Stimulated activated CD4-positive, alpha-beta T cell treated with anti-CD3 and anti-CD28 coated beads, TNF-alpha, amount 100 ng/mL, for 4 hours (primary cell): ENCODE measurements at places on chromosomes 6 and 20.

- no peak for DNase-seq
Observed at GRCh38 chr6:110408901-110409300, 6.5 kb downstream of the DDO start.

DNA sequence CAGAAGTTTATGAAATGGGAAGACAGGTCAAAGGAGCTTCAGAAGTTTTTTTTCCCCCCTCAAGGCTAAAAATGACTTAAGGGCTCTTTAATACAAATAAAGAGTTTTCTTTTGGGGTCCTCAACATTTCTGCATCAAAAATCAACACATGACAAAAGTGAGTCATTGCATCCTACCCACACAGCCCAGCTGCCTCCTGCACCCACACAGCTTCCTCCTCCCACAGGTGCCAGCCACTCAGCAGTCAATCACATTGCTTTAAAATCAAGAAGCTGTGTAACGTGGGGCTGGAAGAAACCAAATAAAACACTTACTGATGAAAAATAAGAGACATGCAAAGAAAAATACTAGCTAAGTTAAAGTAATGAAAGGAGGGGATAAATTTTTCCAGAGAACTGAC, 68.5 kb downstream of the MAP3K5 start:
- peak; percentile 45 for DNase-seq

DNA sequence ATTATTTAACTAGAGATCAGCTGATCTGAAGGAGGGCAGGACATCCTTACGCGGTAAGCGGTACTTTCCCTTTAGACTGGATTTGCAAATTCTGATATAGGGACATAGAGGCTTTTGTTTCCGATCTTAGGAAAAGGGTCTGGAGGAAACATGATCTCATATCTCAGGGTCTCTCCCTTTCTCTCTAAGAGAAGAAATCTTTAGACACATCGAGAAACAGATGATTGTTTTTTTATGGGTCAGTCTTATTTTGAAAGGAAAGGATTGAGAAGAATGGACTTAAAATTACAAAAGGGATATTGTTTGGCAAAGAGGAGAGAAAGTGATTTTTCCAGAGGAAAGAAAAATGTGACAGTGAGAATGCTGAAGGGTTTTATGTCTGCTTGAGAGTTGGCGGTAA, 83.9 kb upstream of the OGFRL1 start:
- DNase-seq, result no peak

DNA sequence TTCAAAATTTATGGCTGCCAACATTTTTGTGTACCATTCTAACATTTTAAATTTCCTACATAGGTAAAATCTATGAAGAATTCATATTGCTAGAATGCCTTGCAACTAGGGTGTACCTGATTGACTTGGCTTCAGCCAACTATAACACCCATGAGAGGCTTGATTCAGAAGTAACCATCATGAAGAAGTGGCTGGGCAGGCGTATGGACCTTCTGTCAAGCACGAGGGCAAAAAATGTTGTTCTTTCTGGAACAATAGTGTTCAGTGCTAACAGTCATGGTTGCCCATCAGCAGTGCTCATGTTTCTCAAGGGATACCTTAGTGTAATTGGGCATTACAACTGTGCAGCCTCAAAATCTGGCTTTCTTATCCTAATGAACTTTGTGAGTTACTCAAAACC, 42.9 kb downstream of the ID4 start:
- no peak for DNase-seq

DNA sequence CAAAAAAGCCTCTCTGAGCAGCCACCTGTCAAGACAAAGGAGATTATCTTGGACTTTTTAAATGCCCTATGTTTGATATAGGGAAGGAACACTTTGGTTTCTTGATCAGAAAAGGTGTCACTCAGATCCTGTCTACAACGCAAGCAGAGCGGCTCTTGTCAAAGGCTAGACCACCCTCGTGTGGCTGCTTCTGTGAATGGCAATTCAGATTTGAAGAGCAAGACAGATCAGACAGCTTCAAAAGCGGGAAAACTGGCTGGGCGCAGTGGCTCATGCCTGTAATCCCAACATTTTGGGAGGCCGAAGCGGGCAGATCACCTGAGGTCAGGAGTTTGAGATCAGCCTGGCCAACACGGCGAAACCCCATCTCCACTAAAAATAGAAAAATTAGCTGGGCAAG, 10.1 kb upstream of the NXT1 start:
- DNase-seq, result no peak

DNA sequence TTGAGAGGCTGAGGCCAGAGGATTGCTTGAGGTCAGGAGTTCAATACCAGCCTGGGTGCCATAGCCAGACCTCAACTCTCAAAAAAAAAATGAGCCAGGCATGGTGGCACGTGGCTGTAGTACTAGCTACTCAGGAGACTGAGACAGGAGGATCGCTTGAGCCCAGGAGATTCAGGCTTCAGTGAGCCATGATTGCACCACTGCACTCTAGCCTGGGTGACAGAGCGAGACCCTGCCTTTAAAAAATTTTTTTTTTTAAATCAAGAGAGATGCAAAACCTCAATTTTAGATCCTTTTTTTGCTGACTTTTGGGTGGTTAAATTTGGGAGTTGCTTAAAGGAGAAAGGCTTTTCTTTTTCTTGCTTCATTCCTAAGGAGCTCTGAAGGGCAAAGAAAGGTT, 70.9 kb downstream of the DHX35 start:
- DNase-seq, result no peak
